ENCODE measurements at places on chromosomes 3 and 15. TPM values are rescaled to one million over a fixed set of nuclear protein-coding genes. Genes with fewer than 3 reads are reported as not detected.

AEN gene
- total RNA-seq = 65.4 TPM

TMIE gene
- total RNA-seq = not detected

MED12L gene
- total RNA-seq = 0.05 TPM

TPRG1 gene
- total RNA-seq = 0.53 TPM

OSTN gene
- total RNA-seq = not detected

HGD gene
- 1.1 TPM for total RNA-seq

GNB4 gene
- total RNA-seq = 39.5 TPM

LEKR1 gene
- 0.34 TPM for total RNA-seq

ADAMTS7 gene
- total RNA-seq = 83.0 TPM

THSD4 gene
- total RNA-seq = 110 TPM

CHRFAM7A gene
- total RNA-seq = 1.1 TPM

SLC51B gene
- not detected for total RNA-seq

SEMA5B gene
- not detected for total RNA-seq

EXD1 gene
- 0.53 TPM for total RNA-seq

IMPG2 gene
- total RNA-seq = 0.99 TPM

ACP3 gene
- total RNA-seq = not detected

PRRT3 gene
- 3.6 TPM for total RNA-seq

SH3GL3 gene
- not detected for total RNA-seq

ST8SIA2 gene
- total RNA-seq = 1.6 TPM

C2CD4A gene
- total RNA-seq = 0.05 TPM

CHRNA5 gene
- total RNA-seq = 1.6 TPM

INTS14 gene
- 40.2 TPM for total RNA-seq

ZDHHC19 gene
- total RNA-seq = not detected

WDR72 gene
- not detected for total RNA-seq

NDUFB4 gene
- total RNA-seq = 150 TPM

NUDT16 gene
- 12.3 TPM for total RNA-seq

TRH gene
- total RNA-seq = not detected

FAM81A gene
- 0.41 TPM for total RNA-seq

ERC2 gene
- total RNA-seq = 0.19 TPM

BCHE gene
- 29.1 TPM for total RNA-seq

FOXB1 gene
- not detected for total RNA-seq

PLA2G4D gene
- not detected for total RNA-seq

ACKR2 gene
- total RNA-seq = not detected

CFAP161 gene
- 1.0 TPM for total RNA-seq

PLSCR2 gene
- total RNA-seq = not detected

ASB14 gene
- not detected for total RNA-seq

AHSG gene
- not detected for total RNA-seq

NCK1 gene
- total RNA-seq = 58.7 TPM

THRB gene
- 0.06 TPM for total RNA-seq

CCDC13 gene
- 1.5 TPM for total RNA-seq

SLCO2A1 gene
- 2.2 TPM for total RNA-seq

ABTB1 gene
- total RNA-seq = 16.7 TPM

CADPS gene
- not detected for total RNA-seq

CHST13 gene
- not detected for total RNA-seq

DZIP1L gene
- total RNA-seq = 3.5 TPM

C3orf49 gene
- not detected for total RNA-seq

TIPARP gene
- 44.7 TPM for total RNA-seq

CCNDBP1 gene
- 48.3 TPM for total RNA-seq

FSTL1 gene
- 489 TPM for total RNA-seq

HMCES gene
- 19.9 TPM for total RNA-seq

GPR156 gene
- total RNA-seq = 0.76 TPM

CCK gene
- not detected for total RNA-seq

GPR87 gene
- 0.53 TPM for total RNA-seq

ZIC1 gene
- 0.06 TPM for total RNA-seq

All from glomerular endothelial cell (primary cell).